ENCODE measurements at places on chromosomes 12 and 14.

GRCh38 chr14:30966415-30967363, 58.8 kb upstream of the AP4S1 start:
- H3K4me3 ChIP-seq, result no peak overlapping the region
- H3K36me3 ChIP-seq, result peaks cover 17% of the 10 kb centered on the region
- DNase-seq, result no peak
- no peaks in the 10 kb centered on the region for H3K4me1 ChIP-seq
- no peak overlapping the region for H3K27ac ChIP-seq

DNA sequence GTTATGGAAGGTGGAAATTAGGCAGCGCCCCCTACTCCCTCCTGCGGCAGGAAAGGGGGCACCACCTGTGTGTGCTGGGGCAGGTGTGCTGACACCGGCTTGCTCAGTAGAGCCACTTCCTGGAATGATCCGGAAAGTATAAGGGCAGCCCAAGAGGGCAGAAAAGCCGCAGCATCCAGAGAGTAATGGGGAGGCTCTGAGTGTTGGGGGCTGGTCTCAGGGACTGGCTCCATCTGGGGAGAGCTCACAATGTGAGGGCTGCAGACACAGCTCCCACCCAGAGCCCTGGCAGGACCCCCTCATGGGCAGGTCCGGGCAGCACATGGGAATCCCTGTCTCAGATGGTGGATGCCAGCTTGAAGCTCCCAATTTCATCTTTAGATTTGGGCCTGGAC, 187.6 kb upstream of the C14orf180 start:
- H3K36me3 ChIP-seq, result no peaks in the 10 kb centered on the region
- H3K4me1 ChIP-seq, result peaks cover 23% of the 10 kb centered on the region
- no peak for DNase-seq

DNA sequence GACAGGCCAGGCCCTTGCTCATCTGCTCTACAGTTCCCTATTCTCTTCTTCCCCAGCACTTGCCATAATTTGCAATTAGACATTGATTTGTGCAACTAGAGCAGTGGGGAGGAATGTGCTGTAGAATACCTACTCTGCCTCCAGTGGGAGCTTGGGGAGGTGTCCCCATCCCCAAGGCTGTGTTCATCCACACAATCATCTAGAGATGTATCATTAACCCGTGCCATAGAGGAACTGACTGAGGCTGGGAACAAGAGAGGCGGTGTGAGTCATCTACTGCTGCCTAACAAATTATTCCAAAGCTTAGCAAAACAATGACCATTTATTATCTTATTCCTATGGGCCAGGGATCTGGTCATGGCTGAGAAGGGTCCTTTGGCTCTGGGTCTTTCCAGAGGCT, 5.1 kb upstream of the OTUB2 start:
- DNase-seq, result no peak
- no peak overlapping the region for H3K4me3 ChIP-seq
- H3K27me3 ChIP-seq, result peaks cover 7% of the 10 kb centered on the region
- H3K4me1 ChIP-seq, result peaks cover 7% of the 10 kb centered on the region
- H3K27ac ChIP-seq, result no peak overlapping the region
- no peaks in the 10 kb centered on the region for H3K36me3 ChIP-seq

DNA sequence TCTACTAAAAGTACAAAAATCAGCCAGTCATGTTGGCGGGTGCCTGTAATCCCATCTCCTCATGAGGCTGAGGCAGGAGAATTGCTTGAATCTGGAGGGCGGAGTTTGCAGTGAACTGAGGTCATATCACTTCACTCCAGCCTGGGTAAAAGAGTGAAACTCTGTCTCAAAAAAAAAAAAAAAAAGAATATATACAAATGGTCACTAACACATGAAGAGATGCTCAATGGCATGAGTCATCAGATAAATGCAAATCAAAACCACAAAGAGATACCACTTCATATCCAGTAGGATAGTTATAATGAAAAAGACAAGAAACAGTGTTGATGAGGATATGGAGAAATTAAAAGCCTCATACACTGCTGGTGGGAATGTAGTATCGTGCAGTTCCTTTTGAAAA, 33.6 kb upstream of the METAP2 start:
- H3K27me3 ChIP-seq, result no peaks in the 10 kb centered on the region
- H3K27ac ChIP-seq, result no peak overlapping the region
- DNase-seq, result no peak
- H3K4me3 ChIP-seq, result no peak overlapping the region
- no peaks in the 10 kb centered on the region for H3K4me1 ChIP-seq
- H3K36me3 ChIP-seq, result no peaks in the 10 kb centered on the region

- DNase-seq, result no peak
- H3K36me3 ChIP-seq, result no peaks in the 10 kb centered on the region
- no peak overlapping the region for H3K27ac ChIP-seq
- H3K4me1 ChIP-seq, result no peaks in the 10 kb centered on the region
- H3K27me3 ChIP-seq, result no peaks in the 10 kb centered on the region
Observed at GRCh38 chr12:98939926-98940325, 294.8 kb downstream of the APAF1 start.

DNA sequence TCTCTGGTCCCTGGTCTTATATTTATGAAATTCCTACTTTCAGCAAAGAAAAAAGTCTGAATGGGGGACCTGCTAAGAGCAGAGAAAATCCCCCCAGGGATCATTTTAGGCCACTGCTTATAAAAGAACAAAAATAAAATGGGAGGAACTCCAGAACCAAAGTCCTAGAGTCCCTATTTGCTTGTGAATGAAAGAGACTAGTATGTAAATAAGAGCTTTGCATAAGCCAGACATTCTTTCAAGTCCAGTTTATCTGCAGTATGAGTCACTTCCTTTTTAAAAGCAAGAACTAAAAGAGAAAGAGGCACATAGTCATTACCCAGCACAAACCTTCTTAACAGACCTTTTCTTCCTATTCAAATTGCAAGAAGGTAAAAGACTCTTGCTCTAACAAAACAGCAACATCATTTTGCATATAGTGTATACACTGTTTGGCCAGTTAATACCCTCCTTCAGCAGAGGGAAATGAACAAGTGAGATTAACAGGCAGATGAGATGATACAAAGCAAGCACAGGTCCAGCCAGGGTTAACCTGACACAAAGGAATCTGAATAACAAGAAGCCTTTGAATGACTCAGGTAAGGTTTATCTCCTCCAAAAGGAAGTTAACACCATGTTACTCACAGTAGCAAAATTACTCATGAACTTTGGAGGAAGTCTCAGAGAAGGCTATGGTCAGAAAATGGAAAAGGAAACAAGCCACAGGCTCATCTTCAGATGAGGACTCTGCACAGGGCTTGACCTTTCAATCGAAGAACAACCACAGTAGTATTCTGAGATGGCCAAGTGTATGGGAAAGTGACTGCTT, 87.3 kb downstream of the PHLDA1 start:
- no peak overlapping the region for H3K27ac ChIP-seq
- H3K4me1 ChIP-seq, result no peaks in the 10 kb centered on the region
- H3K36me3 ChIP-seq, result no peaks in the 10 kb centered on the region
- H3K27me3 ChIP-seq, result no peaks in the 10 kb centered on the region

DNA sequence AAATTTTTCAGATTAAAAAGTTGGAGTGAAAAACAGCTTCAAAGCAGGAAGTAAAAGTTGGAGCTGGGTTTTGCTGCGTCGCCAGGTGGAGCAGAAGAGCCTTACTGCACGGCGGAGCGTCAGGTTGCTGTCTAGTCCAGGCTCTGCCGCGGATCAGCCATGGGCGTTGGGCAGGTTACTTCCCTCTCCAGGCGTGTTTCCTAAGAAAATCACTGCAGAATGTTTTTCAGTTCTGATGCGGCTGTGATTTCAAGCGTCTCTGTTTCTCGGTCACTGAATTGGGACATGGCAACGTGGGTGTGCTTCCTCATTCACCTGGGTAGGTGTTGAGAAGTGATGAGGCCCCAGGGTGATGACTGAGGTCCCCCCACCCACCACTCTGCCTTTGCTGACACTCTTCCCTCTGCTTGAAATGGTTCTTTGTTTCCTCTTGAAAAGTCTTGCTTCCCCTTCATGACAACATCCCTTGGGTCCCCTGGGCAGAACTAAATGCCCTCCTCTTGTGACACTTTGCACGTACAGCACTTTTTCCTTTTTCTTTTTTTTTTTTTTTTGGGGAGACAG, 7.6 kb downstream of the EVL start:
- H3K4me1 ChIP-seq, result peaks cover 7% of the 10 kb centered on the region
- no peaks in the 10 kb centered on the region for H3K27me3 ChIP-seq
- H3K36me3 ChIP-seq, result no peaks in the 10 kb centered on the region

- no peak overlapping the region for H3K4me3 ChIP-seq
- peaks cover 4% of the 10 kb centered on the region for H3K27me3 ChIP-seq
- no peak overlapping the region for H3K27ac ChIP-seq
- H3K4me1 ChIP-seq, result peaks cover 5% of the 10 kb centered on the region
Observed at GRCh38 chr14:88194531-88194930, 128.5 kb downstream of the KCNK10 start.

DNA sequence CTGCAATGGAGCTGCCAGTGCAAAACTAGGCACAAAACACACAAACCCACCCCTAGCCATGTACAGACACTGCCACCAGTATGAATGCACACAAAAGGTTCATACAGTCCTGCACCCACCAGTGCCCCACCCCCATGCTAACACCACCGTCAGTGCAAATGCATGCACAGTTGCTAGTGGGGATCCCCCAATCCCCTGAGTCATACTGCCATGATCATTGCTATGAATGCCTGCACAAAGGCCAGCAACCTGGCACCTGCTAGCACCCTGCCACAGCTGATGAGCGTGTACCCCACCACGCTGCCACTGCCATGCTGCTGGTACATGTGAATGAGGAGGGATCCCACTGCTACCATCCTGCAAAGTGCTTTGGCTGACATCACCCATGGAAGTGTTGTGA, 23.9 kb downstream of the PZP start:
- H3K4me3 ChIP-seq, result no peak overlapping the region
- H3K4me1 ChIP-seq, result no peaks in the 10 kb centered on the region
- H3K36me3 ChIP-seq, result no peaks in the 10 kb centered on the region

DNA sequence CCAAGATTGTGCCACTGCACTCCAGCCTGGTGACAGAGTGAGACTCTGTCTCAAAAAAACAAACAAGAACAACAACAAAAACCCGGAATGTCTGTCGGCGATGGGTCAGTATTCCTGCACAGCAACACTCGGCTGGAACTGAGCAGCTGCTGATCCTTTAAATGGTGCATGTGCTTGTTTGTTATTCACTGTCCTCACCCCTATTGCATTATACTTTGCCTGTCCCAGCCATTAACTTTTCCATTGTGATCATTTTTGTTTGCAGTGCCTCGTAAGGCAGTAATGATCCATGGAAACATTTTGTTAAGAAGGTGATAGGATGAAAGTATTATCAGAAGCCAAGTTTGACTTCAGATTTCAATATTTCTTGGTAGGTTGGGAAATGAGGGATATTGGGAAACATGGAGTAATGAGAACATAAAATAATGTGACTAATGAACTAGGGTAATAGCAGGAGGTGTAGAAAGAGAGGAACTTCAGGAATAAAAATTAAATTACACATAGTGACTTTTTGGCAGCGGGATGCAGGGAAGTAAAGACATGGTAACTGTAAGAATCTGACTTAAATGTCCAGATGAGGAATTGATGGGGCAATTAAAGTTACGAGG, 6.1 kb downstream of the ACSS3 start:
- no peaks in the 10 kb centered on the region for H3K27me3 ChIP-seq
- no peaks in the 10 kb centered on the region for H3K36me3 ChIP-seq
- peaks cover 3% of the 10 kb centered on the region for H3K4me1 ChIP-seq
- H3K4me3 ChIP-seq, result no peak overlapping the region
- no peak overlapping the region for H3K27ac ChIP-seq

GRCh38 chr12:95633049-95633731, 81.9 kb upstream of the USP44 start:
- H3K4me3 ChIP-seq, result no peak overlapping the region
- peak overlapping the region; percentile 79 for H3K27ac ChIP-seq
- H3K27me3 ChIP-seq, result no peaks in the 10 kb centered on the region
- H3K4me1 ChIP-seq, result peaks cover 23% of the 10 kb centered on the region
- no peaks in the 10 kb centered on the region for H3K36me3 ChIP-seq

DNA sequence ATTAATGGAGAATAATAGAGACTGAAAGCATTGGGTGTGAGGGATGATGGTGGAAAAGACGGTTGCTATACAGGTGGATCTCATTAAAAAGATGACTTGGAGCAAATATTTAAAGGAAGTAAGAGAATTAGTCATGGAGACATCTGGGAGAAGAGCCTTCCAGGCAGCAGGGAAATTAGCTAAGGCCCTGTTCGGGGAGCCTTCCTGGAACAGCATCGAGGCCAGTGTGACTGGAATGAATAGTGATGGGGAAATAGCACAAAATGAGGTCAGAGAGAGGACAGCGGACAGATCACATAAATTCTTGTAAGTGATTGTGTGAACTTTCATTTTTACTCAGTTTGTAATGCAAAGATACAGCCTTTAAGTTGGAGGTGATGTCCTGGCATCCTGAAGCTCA, 842.3 kb downstream of the SLC6A15 start:
- no peak overlapping the region for H3K4me3 ChIP-seq
- no peaks in the 10 kb centered on the region for H3K36me3 ChIP-seq
- H3K4me1 ChIP-seq, result no peaks in the 10 kb centered on the region
- peak overlapping the region; percentile 83 for H3K27ac ChIP-seq

DNA sequence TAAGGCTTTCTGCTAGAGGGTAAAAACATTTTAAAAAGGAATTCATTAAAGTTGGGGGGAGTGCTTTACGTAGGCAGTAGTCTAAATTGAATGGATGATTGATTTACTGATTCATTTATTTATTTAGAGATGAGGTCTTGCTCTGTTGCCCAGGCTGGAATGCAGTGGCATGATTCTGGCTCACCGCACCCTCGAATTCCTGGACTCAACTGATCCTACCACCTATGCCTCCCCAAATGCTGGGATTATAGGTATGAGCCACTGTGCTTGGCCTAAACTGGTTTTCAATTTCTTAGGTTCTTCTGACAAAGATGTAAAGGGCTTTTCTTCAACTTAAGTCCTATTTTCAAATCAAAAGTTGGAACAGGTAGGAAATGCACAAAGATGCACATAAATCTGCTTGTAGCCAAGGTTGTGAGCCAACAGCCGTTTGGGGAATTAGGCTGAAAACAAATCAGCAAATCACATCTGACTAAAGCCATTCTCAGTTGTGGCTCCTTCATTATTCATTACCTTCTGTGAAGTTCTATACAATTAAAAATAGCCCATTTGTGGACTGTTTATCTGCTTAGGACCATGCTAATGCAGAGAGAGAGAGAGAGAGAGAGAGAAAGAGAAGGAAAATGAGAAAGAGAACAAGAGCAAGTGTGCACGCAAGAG, 218.0 kb downstream of the PPM1H start:
- H3K27ac ChIP-seq, result no peak overlapping the region
- no peak overlapping the region for H3K4me3 ChIP-seq
- H3K27me3 ChIP-seq, result no peaks in the 10 kb centered on the region
- no peaks in the 10 kb centered on the region for H3K36me3 ChIP-seq
- H3K4me1 ChIP-seq, result peaks cover 60% of the 10 kb centered on the region

GRCh38 chr12:110253176-110253575, 27.9 kb upstream of the ATP2A2 start:
- peaks cover 45% of the 10 kb centered on the region for H3K4me1 ChIP-seq
- peak overlapping the region; percentile 65 for H3K27ac ChIP-seq
- peak; percentile 75 for DNase-seq

GRCh38 chr14:42633504-42634095, 1026.9 kb downstream of the LRFN5 start:
- no peak overlapping the region for H3K27ac ChIP-seq
- H3K36me3 ChIP-seq, result no peaks in the 10 kb centered on the region
- no peak overlapping the region for H3K4me3 ChIP-seq
- no peaks in the 10 kb centered on the region for H3K4me1 ChIP-seq
- DNase-seq, result no peak

GRCh38 chr12:74619084-74619483, 81.4 kb downstream of the ATXN7L3B start:
- no peak overlapping the region for H3K4me3 ChIP-seq
- no peaks in the 10 kb centered on the region for H3K27me3 ChIP-seq
- no peaks in the 10 kb centered on the region for H3K4me1 ChIP-seq
- no peak overlapping the region for H3K27ac ChIP-seq

GRCh38 chr14:100221533-100222223, 17.3 kb upstream of the YY1 start:
- peak; percentile 70 for DNase-seq
- H3K4me3 ChIP-seq, result peak overlapping the region; percentile 40
- H3K4me1 ChIP-seq, result peaks cover 41% of the 10 kb centered on the region
- peak overlapping the region; percentile 79 for H3K27ac ChIP-seq
